ENCODE measurements at places on chromosomes 16 and 17.
A peak's percentile ranks its signal among the peaks of the same experiment; 100 is the strongest.

DNA sequence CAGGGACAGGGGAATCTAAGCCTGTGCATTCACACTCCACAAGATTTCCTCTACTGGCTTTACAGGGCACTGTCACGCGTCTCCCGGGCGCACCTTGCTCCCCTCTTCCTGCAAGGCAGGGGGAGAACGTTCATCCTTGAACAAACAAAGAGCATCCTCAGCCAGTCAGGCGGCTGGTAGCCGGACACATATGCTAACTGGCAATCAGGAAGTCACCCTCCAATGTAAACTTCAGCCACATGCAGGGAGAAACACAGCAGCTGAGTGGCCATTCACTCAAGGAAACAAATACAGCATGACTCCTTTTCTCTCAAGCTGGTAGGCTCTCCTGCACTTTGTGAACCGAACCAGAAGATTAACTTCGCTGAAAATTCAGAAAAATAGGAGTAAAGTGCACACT, 10.8 kb upstream of the HSBP1 start:
- no peak overlapping the region for H3K27ac ChIP-seq
- peaks cover 25% of the 10 kb centered on the region for H3K27me3 ChIP-seq
- H3K36me3 ChIP-seq: peaks cover 4% of the 10 kb centered on the region
- no peak for DNase-seq
- no peaks in the 10 kb centered on the region for H3K4me1 ChIP-seq

- no peak overlapping the region for H3K27ac ChIP-seq
- DNase-seq: no peak
- no peak overlapping the region for H3K4me3 ChIP-seq
- no peaks in the 10 kb centered on the region for H3K27me3 ChIP-seq
These were observed 163.7 kb upstream of the CHMP6 start for GRCh38 chr17:80827646-80828643.

GRCh38 chr17:34146440-34147043, 108.5 kb upstream of the CCL2 start:
- no peaks in the 10 kb centered on the region for H3K4me1 ChIP-seq
- peaks cover 5% of the 10 kb centered on the region for H3K36me3 ChIP-seq
- peaks cover 11% of the 10 kb centered on the region for H3K27me3 ChIP-seq
- H3K4me3 ChIP-seq: no peak overlapping the region
- DNase-seq: peak; percentile 2
- H3K27ac ChIP-seq: no peak overlapping the region

DNA sequence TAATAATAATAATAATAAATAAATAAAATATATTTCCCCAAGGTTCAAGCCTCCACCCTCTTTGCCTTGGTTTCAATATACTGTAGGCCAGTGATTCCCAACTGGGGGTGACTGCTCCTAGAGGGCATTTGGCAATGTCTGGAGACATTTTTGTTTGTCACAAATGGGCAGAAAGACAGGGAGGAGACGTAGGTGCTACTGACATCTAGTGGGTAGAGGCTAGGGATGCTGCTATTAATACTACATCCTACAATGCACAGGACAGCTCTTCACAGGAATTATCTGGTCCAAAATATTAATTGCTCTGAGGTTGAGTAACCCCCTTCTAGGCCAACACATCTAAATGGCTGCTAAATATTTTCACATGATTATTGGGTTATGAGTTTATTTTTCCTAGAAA, 12.8 kb upstream of the PRR14 start:
- DNase-seq: no peak
- H3K4me3 ChIP-seq: no peak overlapping the region
- H3K27me3 ChIP-seq: no peaks in the 10 kb centered on the region
- no peak overlapping the region for H3K27ac ChIP-seq

GRCh38 chr16:2027024-2028010, 615 bp downstream of the NHERF2 start:
- no peaks in the 10 kb centered on the region for H3K36me3 ChIP-seq
- DNase-seq: no peak
- H3K27me3 ChIP-seq: peaks cover 3% of the 10 kb centered on the region

- peaks cover 23% of the 10 kb centered on the region for H3K4me1 ChIP-seq
- peak overlapping the region; percentile 99 for H3K4me3 ChIP-seq
- H3K27ac ChIP-seq: peak overlapping the region; percentile 98
- H3K36me3 ChIP-seq: peaks cover 11% of the 10 kb centered on the region
- no peaks in the 10 kb centered on the region for H3K27me3 ChIP-seq
These were observed 574 bp upstream of the TMEM106A start for GRCh38 chr17:43211123-43211479.
